Eye (tissue), 1 donor: ENCODE measurements at places on chromosomes 7 and 10.

DNA sequence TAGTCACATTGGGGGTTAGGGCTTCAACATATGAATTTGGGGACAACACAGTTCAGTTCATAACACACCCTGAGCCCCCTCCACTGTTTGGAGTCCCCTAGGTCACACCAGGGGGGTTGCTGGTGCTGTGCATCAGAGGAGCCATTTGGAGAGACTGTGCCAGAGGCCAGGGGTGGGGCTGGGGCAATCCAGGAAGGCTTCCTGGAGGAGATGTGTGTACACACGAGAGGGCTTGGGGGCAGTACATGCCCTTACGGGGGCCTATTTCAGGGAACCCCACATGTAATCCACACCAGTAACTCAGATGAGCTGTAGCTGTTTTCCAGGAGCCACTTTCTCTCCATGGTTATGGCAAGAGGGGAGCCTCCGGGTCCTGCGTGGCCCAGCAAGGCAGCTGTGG lies 151.7 kb downstream of the GRK5 start:
- DNase-seq = no peak

GRCh38 chr10:129660569-129660968 lies 193.5 kb downstream of the MGMT start:
- DNase-seq = peak; percentile 51

- DNase-seq = no peak
These were observed 97.5 kb downstream of the SKIDA1 start for GRCh38 chr10:21427804-21428481.

- DNase-seq = no peak
These were observed 130.4 kb downstream of the SMURF1 start for GRCh38 chr7:99013266-99014112.

DNA sequence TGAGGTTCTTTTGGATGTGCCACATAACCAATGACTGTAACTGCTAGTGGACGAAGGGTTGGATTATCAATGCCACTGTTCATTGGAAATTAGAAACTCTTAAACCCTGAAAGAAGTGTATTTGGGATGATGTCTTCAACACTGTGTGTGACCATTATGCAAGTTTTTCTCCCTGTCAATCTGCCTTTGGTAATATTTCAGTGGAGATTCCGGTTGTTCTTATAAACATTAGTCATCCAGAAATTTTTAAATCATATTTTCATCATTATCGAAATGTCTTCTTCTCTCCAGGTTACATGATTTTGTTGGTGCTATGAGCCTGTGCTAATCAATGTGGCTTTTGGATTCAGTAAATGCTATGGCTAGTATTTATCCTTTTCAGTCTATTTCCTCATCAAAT lies 61.7 kb upstream of the KLF6 start:
- no peak for DNase-seq

- DNase-seq = peak; percentile 65
These were observed 90.2 kb upstream of the AGK start for GRCh38 chr7:141460781-141461715.

DNA sequence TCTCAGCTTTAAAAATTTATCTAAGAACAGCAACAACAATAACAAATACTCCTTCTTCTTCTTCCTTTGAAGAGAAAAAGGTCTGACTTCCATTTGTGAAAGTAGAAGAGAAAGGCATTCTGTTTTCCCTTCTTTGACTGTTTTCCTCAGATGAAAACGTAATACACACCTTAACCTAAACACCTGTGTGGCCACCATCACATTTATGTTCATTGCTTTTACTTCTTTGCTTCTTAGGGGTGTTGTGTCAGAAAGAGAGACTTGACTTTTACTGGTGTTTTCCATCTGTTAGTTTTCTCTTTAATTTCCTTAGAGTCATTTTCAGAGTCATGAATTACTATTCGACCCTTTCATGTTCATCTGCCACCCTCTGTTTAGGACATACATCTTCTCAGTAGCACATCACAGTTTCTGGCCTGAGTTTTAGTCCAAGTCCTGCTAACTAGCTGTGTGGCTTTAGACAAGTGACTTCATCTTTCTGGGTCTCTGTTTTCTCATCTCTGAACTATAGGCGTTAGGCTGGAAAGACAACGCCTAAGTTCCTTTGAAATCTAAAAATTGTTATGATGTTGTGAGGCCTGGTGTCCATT lies 283.8 kb downstream of the GATA3 start:
- DNase-seq = no peak

GRCh38 chr10:62454687-62455397 lies 80.7 kb downstream of the ZNF365 start:
- DNase-seq = no peak

GRCh38 chr7:155591055-155591775 lies 44.9 kb upstream of the CNPY1 start:
- DNase-seq = no peak

- DNase-seq = no peak
These were observed 269.1 kb downstream of the PTPRN2 start for GRCh38 chr7:158318511-158318913.

GRCh38 chr10:88039496-88040200 lies 176.2 kb downstream of the PTEN start:
- DNase-seq = no peak

DNA sequence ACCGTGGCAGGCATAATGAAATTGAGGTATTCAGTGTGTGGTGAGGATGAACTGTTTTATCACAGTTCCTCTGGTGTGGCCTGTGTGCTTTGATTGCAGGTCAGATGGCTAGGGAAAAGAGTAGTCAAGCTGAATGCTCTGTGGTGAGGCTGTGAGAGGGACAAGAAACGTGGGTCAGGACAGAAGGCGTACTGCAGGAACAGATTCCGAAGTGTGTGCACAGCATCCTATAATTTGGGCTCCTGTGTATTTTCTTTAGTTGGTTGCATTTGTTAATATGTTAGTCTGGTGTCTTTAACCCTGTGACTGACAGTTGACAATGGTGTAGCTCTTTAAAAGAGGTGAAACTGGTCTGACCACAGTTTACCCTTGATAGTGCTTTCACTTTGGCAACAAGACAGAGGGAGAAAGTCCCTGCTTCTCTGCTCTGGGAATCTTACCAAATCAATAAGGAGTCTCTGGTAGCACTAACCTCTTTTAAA lies 76.5 kb downstream of the AUTS2 start:
- DNase-seq = no peak

- no peak for DNase-seq
These were observed 528.9 kb downstream of the CNTNAP2 start for GRCh38 chr7:146645383-146645976.

- no peak for DNase-seq
These were observed 22.8 kb downstream of the BRAF start for GRCh38 chr7:140901941-140902302.

GRCh38 chr7:6015917-6016652 lies 7.0 kb downstream of the AIMP2 start:
- no peak for DNase-seq

GRCh38 chr7:45162311-45162845 lies 4.8 kb downstream of the RAMP3 start:
- DNase-seq = no peak

GRCh38 chr7:66522518-66522917 lies 106.2 kb upstream of the KCTD7 start:
- DNase-seq = no peak

- no peak for DNase-seq
These were observed 20.3 kb downstream of the CCDC126 start for GRCh38 chr7:23617482-23617881.

DNA sequence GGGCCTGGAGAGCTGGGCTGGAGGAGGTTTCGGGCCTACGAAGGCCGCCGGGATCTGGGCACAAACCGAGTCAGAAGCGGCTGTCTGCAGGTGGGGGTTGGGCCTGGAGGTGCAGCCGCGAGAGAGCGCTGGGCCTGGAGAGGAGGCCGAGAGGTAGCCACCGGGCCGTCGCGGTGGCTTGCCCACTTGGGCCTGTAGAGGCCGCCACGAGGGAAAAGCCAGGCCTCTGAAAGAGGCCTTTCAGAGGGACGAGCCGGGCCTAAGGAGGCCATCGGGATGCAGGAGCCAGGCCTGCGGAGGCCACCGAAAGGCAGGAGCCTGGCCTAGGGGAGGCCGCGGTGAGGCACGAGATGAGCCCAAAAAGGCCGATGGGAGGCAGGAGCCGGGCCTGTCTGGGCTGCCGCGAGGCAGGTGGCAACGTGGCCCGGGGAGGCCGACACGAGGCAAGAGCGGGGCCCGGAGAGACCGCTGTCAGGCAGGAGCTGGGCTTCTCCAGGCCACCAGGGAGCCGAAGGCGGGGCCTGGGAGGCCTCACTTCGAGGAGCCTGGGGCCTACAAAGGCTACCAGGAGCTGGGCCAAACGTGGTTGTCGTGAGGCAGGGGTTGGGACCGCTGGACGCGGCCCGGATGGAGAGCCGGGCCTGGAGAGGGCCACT lies 25.6 kb downstream of the MDH2 start:
- DNase-seq = no peak

DNA sequence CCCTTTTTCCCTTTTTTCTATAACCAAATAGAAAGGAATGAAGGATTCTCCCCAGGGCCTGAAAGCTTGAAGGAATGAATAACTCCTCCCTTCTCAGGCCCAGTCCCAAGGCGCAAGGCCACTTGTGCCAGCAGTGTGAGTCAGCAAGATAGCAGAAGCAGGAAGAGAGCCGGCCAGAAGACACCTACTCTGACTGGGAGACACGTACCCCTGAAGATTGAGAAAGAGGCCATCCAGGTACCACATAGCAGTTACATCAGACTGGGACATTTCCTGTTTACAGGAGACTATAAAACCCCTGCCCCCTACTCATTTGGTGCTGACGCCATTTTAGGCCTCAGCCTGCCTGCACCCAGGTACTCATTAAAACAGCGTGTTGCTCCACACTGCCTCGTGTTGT lies 65.5 kb downstream of the LRRC17 start:
- no peak for DNase-seq

DNA sequence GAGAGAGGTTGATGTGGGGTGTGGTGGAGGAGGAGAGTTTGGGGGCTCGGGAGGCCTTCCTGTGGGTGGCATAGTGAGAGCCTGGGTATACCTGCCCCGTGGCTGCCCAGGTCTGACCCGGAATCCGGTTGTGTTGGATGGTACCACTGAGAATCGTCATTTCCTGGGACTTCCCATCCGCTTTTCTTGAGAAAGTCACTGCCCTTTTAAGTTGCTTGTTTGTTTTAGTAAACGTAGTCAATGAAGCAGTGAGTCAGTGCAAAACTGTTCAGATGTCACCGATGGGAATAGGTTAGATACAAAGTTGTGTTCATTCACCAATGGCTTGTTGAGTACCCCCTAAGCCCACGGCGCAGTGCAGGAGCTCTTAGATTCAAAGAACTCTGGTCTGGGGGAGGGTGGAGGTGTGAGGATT lies 285.8 kb downstream of the CAMK1D start:
- DNase-seq = no peak

DNA sequence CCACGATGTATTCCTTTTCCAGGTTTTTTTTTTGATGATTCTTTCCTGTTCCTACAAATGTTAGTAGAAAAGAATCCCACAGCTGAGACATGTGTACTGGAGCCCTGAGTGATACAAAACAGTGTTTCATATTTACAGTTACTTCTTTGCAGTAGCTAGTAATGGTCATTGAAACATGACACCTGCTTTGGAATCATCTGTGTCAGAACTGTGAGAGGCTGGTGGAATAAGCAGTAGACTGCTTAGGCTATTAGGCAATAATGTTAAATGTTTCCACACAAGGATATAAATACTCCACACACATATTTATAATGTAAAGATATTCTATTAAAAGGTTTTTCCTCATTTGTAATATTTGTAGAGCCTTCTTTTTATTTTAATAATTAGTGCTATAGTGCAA lies 394.0 kb downstream of the THSD7A start:
- no peak for DNase-seq

GRCh38 chr10:69855346-69856111 lies 53.8 kb downstream of the COL13A1 start:
- DNase-seq = no peak

GRCh38 chr7:70857793-70858545 lies 274.0 kb upstream of the GALNT17 start:
- no peak for DNase-seq

DNA sequence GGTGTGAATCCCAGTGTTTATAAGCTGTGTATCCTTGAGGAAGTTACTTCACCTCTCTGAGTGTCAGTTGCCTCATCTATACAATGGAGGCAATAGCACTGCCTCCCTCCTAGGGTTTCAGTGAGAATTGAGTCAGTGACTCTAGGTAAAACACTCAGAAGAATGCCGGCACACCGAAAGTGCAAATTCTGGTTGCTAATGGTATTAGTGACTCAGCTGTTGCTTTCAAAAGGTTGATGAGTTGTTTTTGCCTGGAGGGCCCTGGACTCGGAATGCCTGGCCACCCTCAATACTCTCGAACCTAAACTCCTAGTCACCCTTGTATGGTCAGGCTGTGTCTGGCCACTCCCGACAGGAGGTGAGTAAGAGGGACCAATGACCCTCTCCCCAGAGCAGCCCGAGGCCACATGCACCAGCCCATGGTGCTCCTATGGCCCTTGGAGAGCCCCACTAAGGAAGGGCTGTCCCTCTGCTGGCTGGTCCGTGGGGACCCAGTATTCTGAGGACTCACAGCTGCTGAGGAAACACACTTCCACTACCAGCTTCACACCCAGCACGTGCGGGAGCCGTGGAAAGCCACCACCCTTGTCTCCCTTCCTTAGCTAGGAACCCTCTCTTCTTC lies 60.2 kb downstream of the CALML3 start:
- DNase-seq = peak; percentile 18

DNA sequence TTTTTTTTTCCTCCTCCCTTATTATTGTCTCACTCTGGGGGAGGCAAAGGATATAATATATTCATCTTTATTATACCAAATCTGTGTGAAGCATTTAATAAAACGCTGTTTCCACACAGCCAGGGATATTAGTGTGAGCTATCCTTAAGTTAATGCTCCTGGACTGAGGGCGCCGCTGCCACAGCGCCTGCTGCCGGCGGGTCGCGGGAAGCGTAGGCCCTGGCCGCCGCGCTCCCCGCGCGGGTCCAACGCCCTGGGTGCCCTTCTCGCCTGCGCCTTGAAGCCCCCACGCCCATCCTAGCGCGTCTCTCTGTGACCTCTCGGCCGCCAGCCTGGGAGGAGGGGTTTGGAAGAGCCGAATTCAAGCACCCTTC lies 9.5 kb upstream of the LBX1 start:
- peak; percentile 72 for DNase-seq

GRCh38 chr10:76784076-76784475 lies 853.5 kb downstream of the KCNMA1 start:
- DNase-seq = no peak

DNA sequence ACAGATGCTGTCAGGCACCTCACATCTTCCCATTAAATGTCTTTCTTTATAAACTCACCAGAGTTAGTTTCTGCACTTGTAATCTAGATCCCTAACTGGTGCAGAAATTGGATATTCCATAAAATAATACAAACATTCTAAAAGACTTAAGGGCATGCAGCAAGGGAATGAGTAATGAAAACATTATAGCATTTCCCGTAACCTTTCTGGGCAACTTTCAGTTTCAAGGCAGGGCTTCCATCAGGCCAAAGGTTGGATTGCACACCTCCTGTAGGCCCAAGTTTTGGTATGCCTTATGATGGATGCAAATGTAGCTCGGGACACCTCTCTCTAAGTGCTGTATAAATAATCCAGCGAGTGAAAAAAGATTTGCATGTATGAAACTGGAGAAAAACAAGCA lies 129.9 kb upstream of the LYZL2 start:
- DNase-seq = peak; percentile 19

DNA sequence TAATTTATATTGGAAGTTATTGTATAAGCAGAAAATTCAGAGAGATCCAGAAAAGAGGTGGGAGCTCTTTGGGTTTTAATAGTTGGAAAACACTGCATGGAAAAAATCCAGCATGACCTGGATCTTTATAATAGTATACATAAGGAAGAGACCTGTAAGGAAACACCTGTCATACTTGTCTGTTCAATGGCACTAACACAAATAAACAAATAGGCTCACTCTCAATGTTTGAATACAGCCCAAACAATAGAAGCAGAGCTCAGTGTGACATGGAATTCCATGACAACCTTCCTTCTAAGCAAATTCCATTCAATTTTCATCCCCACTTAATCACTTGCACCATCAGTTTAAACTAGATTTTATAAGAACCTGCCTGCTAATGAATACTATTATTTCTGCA lies 31.7 kb downstream of the CISD1 start:
- DNase-seq = no peak
